ENCODE measurements at places on chromosomes 2 and 18.

DNA sequence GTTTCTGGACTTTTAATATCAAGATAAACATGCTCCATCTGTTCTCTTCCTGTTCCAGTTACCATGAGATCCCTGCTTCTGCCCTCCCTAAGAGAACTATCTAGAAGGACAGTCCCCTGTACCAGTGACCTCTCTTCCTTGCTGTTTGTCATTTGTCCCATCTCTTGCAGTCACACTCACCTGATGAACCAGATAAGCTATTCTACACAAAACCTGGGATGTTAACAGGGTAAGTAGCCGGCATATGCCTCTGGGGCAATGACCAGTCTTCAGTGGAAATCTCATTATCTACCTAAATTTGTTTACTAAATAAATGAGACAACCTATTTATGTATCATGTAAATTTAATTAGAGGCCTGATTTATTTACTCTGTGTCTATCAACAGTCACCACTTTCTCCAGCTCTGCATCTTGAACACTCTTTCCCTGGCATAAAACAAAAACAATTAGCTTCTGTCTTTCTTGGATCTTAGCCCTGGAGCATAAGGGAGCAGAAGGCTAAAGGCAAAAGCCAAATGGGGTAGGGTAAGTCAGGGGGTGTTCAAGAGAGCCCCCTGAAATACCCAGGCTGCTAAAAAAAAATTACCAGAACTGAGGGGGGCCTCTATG lies 337.7 kb downstream of the ALK start:
- DNase-seq = no peak

DNA sequence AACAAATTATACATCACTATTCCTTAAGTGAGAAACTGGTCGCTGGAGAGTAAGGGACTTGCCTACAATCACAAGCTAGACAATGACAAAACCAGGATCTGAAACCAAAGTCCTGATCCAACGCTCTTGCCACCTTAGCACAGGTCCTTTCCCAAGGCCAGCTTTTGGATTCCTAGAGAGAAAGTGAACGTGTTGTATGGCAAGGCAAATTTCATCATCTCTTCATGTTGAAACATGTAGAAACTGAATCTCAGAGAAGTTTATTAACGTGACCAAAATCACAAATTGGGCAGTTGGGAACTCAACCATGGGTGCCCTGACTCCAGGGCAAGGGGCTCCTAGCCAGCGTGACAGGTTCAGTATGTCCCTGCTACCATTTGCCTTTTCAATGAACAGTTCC lies 118.2 kb downstream of the VWC2L start:
- no peak for DNase-seq

DNA sequence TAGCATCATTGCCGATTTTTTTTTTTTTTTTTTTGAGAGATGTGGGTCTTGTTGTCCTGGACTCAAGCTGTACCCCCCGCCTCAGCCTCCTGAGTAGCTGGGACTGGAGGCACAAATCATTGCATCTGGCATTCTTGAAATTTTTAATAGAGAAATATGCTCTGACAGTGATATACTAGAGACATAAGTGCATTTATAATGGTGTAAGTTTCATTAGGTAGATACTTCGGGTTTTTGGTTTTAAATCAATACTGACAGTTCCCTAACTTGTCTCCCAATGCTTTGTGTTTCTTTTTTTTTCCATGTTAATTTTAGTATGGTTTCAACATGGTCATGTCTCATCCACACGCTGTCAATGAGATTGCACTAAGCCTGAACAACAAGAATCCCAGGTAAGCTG lies 138.7 kb downstream of the PRPF40A start:
- no peak for DNase-seq

GRCh38 chr2:79585701-79586433 lies 73.0 kb downstream of the CTNNA2 start:
- no peak for DNase-seq

GRCh38 chr2:60527762-60528161 lies 25.7 kb downstream of the BCL11A start:
- no peak for DNase-seq

GRCh38 chr2:120059483-120059882 lies 46.6 kb downstream of the EPB41L5 start:
- DNase-seq = no peak

- DNase-seq = no peak
These were observed 64.3 kb upstream of the ACSL3 start for GRCh38 chr2:222796413-222797103.

DNA sequence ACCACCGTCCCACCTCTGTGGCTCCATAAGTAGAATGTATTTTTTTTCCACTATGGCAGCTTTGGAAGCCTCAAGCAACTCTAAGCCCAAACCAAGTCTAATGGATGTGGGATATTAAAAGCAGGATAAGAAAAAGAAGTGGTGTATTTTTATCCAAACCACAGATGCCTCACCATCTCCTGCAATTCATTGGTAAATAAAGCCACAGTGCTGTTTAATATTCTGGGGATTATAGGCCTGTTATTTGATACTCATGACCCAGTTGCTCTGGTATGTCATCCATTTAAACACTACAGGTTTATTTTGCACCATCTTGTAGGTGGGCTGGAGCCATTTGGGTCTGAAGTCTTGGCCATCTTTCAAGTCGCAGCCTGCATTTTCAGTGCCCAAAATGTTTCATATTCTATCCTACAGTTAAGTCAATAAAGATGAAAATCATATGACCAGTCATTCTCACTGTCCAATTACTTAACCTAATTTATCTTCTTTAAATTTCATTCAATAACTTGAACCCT lies 279.5 kb upstream of the EPHA4 start:
- no peak for DNase-seq

DNA sequence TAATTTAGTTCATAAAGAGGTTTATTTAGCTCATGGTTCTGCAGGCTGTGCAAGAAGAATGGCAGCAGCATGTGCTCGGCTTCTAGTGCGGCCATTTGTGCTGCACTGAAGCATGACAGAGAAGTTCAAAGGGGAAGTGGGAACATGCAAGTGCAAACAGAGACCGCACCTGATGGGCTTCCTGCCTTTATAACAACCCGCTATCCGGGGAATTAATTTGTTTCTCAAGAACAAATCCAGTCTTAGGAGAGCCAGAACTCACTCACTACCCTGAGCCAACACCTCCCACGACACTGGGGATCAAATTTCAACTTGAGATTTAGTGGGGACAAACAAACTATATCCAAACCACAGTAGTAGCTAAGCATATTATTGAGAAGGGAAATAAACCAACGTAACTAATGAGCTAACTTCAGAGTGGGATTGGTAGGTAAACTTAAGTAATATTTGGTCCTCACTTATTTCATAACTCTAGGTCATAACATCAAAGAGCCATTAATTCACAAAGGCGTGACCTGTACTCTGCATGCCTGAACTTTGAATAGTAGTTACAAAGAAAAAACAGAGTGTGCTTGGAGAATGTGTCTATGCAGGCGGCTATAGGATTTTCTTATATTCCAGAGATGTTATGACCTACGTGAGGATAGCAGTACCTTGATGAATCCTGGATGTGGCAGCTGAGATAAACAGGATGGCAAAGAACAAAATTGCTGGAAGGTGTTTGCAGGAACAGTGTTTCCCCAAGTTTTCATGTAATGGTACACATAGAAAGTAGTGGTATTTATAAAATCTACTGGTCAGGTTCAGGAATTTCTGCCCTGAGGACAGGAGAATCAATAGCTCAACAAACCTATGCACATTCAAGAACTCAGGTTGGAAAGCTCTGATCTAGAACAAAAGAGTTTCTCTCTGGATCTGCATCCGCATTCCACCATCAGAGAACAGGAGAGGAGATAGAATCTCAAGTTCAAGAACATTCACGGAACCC lies 845.9 kb upstream of the ID2 start:
- DNase-seq = no peak

DNA sequence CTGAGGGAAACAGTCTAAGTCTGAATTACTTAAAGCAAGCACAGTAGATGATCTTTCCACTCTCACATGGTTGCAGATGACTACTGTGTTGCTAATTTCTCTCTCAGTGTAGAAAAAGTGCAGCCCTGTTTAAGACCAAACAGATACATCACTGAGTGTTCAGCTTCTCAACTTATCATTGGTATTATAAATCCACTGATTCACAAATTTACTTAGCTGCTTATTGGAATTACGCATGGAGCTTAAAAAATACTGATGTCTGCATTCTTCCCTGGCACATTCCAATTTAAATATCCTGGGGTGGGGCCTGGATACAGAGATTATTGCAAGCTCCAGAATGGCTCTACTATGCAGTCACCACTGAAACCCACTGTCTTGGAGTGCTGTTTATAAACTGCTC lies 411.2 kb downstream of the RND3 start:
- DNase-seq = no peak

DNA sequence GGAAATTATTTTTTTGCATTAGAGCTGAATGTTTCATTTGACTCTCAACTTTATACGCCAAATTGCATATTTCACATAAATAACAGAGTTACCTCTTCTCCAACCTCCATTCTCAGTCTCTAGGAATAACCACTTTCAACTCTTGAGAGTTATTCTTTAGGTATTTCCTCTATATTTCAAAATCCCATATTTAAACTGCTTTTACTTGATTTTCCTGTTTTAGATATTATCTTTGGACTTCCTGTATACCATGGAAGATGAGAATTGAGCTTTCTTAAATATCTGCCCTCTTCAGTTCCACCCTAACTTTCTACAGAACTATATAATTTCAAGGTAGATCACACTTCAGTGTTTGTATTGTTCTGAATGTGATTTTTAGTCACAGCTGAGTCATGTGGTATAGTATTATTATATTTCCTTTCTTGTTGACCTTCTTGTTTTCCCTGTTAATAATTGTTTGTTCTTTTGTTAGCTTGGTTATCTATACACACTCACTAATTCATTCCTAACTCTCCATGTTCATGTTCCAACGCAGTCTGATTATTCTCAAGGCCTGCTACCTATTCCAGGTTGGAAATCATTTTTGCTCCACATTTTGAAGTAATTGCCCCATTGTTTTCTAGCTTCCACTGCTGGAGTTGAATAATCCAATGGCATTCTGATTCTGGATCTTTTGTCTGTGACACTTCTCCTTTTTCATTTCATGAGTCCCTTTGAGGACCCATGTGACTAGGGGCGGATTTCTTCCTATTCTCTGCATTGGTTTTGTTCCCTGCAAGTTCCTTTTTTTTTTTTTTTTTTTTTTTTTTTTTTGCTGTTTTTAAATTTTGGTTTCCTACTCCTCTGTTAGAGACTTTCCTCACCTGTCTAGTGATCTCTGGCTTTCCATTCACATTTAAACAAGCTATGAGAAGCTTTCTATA lies 156.8 kb upstream of the RBMS1 start:
- DNase-seq = no peak

DNA sequence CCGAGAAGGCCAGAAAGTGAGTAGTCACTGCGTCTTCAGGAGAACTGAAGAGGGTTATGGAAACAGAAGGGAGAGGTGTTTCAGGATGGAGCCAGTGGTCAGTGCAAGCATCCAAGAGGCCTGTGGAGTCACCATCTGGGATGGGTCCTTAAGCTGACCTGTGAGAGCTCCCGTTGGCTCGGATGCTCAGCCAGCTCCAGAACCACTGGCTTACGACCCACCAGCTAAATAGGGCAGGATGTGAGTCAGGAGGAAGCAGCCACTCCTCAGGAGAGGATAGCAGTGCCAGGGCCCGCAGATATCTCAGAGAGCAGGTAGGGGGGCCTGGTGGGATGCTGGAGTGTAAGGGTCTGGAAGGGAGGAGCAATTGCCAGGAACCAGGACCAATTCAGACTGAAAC lies 63.1 kb upstream of the B3GNT7 start:
- DNase-seq = no peak

- no peak for DNase-seq
These were observed 119.1 kb downstream of the LYPD1 start for GRCh38 chr2:132550946-132551345.

DNA sequence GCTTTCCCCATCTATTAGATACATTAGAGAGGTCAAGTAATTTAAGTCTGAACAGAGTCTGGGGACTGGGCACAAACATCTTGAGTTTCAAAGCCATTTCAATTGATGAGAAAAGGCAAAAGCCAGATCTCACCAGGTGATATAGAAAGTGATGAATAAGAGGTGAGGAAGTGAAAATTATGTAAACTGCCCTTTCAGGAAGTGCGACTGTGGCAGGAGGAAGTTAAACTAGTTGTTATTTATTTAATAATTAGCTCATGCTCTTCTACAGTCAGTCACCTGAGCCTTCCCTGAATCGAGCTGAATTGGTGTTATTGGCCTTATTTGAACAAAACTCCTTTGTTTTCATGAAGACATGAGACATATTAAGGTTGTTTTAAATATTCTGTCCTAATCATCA lies 115.1 kb downstream of the CDH20 start:
- no peak for DNase-seq

- DNase-seq = peak; percentile 59
These were observed 104.2 kb downstream of the CRIM1 start for GRCh38 chr2:36459725-36460137.

GRCh38 chr2:200399046-200399445 lies 92.6 kb downstream of the SPATS2L start:
- DNase-seq = no peak

GRCh38 chr2:158936978-158937377 lies 31.5 kb upstream of the TANC1 start:
- no peak for DNase-seq

- no peak for DNase-seq
These were observed 56.8 kb downstream of the ATF2 start for GRCh38 chr2:175111200-175111657.

DNA sequence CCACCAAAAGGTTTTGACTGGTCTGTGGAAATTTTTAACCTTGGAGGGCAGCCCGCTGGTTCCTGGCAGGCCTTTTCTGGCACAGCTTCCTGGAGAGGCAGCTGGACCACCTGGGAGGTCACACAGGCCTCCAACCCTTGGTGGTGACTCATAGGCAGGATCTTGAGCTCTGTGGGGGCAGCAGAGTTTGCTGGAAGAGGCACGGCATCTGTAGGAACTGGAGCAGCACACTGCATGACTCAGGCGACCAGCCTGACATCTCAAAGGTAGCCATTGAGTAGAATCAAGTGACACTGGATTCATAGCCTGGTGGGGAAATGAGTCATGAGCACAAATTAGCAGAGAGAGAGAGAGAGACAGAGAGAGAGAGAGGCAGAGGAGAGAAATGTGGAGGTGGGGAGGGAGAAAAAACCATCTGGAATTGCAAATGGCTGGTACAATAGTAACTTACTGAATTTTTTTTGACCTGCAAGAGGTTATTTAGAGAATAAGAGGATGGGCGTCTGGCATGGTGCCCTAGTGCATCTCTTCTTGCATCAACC lies 57.4 kb downstream of the TRPM8 start:
- DNase-seq = no peak

- DNase-seq = no peak
These were observed 120.4 kb upstream of the SERPINE2 start for GRCh38 chr2:224159345-224159928.

- no peak for DNase-seq
These were observed 532.4 kb downstream of the ZNF804A start for GRCh38 chr2:185130685-185131084.

GRCh38 chr18:31598021-31598805 lies 6.5 kb downstream of the TTR start:
- DNase-seq = no peak
